A172 (cell line): ENCODE measurements at places on chromosomes 13 and 19. TPM values are rescaled to one million over a fixed set of nuclear protein-coding genes. Genes with fewer than 3 reads are reported as not detected.

GRCh38 chr19:46607448-46607841 is 6.3 kb downstream of the CALM3 start:
- no peak for DNase-seq

DNA sequence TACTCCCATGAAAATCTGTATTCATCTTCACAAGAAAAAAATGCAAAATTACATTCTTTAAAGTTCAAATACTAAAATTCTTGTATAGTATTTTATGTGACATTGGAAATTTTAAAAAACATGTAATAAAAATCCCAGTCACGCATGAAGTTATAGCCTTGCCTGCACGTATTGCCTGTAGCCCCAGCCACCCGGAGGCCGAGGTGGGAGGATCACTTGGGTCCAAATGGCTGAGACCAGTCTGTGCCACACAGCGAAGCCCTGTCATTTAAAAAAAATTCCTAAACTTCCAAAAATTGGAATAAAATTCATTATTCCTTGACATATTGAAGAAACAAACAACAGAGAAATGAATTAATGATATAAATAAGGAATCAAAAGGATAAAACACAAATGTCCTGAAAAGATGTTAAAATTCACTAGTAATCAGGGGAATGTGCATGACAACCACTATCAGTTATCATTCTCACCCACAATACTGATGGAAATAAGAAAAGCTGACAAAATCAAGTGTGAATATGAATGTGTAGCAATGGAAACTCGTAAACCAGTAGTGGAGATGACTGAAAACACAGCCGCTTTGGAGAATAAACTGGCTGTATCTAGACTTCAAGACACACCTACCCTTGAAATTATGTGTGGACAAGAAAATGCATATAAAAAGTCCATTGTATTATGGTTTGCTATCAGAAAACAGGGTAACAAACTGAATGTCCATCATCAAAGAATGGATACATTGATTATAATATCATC is 7.5 kb downstream of the CARD8 start:
- no peak for DNase-seq

DNA sequence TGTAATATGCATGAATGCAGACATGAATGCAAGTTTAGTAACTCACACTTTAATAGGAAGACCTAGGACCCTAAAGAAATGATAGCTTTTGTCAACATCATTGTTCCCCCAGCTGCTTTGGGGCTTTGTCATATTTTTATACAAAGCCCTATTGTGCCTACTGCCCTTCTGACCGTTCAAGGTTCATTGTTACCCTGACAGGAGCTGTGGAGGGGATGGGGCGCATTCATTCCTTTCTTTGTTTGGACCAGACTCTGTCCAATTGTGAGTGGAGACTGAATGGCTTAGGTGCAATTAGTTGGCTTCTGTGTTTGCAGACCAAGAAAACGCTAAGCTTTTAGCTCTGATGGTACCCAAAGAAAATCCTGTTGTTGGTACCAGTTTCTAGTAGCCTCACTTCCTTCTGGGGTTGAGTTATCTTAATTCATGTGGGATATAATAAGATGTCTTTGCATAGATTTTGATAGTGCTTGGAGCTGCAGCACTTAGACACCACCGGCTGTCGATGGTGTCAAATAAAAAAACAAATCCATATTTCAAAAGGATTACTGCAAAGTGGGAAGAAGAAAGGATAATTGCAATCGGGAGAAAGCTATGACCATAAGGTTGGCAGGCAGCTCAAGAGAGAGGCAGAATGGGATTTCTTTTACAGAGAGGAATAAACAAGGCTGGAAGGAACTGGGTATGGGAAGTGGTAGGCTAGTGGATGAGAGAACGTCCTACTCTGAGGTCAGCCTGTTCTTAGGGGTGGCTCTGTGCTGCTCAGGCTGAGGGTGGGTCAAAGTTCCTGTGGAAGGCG is 133.9 kb upstream of the TMTC4 start:
- DNase-seq = no peak

DNA sequence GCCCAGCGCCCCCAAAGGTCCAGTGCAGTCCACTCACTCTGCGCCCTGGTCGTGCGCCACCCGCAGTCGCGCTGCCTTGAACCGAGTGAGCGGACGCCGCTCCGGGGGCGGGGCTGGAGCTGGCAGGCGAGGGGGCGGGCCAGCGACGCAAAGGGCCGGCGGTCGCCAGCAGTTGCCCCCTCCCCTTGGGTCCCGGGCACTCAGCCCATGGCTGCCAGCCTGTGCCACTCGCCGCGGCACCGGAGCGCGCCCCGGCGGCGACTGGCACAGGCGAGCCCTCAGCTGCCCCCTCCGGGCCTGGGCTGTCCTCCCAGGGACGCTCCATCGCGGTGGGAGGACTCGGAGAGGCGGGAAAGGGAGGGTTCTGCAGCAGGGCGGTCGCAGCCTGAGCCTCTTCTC is at the start of gene S1PR5:
TSS of gene S1PR5 (minus strand) at position 87 of the 399 bp plus-strand sequence. CDS start 2,436 bp downstream, outside the sequence.
- peak; percentile 23 for DNase-seq

- DNase-seq = no peak
These were observed 291.9 kb downstream of the PCDH20 start for GRCh38 chr13:61123538-61124289.

The TFDP1 gene
- 129 and 162 TPM in 2 replicates for total RNA-seq

The CBY2 gene
- not detected in 2 replicates for total RNA-seq
